ENCODE measurements at places on chromosomes 12 and 14. TPM values are rescaled to one million over a fixed set of nuclear protein-coding genes. Genes with fewer than 3 reads are reported as not detected.

The GABARAPL1 gene
- total RNA-seq: 96.1 TPM

The BIN2 gene
- total RNA-seq: 1.4 TPM

DNA sequence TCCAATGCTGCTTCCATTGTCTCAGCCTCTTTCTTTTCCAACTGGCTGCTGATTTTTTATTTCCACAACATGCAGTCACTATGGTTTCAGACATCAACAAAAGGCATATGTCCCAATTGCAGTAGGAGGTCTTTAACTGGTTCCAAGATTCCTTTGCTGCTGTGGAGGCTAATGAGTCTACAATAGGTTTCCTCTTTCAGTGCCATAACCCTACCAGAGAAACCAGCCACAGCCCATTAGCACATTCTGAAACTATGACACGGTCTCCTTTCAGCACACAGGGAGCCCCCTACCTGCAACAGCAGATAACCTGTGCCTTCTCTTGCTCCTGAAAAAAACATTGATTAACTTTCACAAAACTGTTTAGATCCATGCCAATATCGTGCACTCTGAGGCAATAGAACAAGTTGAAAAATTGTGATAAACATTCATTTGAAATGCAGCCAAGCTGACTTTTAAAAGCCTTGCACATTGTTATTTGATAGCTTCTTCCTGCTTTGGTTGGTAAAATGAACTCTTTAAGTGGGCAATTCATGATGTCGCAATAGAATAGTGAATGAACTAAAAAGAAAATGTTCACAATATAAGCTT is 32.4 kb downstream of the PLEKHG7 start:
- H3K36me3 ChIP-seq: no peaks in the 10 kb centered on the region
- no peaks in the 10 kb centered on the region for H3K27me3 ChIP-seq
- no peak overlapping the region for H3K4me3 ChIP-seq
- H3K4me1 ChIP-seq: peaks cover 2% of the 10 kb centered on the region
- DNase-seq: no peak

DNA sequence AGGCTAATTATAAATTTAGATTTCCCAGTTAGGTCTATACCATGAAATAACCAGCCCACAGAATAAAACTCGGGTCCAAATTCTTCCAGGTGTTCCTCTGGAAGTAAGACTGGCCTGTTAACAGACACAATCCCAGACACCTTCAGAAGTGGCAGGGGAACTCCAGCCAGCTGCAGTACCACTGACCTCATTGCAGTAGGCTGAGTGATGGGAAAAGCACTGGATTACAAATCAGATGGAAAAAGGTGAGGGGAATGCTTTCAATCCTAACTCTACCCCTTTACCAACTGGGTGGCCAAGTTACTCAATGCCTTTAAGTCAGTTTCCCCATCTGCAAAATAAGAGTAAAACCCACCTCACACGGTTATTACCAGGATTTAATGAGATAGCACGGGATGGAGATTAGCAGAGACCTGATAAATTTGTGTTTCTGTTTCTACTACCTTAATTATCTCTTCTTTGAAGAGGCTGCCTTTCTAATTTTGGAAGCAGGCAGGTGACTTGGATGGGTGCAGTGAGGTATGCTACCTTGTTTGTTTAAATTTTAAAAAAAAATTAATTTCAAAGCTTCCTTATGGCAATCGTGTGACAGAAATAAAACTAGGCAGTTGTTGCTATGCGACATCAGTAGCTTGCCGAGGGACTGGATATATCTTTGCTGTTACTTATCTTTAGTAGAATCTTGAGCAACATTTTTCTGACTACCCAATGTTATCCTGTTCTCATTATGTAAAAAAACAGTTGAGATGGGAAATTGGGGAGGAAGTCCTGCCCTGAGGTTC is 167.3 kb upstream of the GRIN2B start:
- no peak overlapping the region for H3K27ac ChIP-seq
- no peaks in the 10 kb centered on the region for H3K4me1 ChIP-seq
- no peaks in the 10 kb centered on the region for H3K27me3 ChIP-seq
- no peaks in the 10 kb centered on the region for H3K36me3 ChIP-seq
- H3K4me3 ChIP-seq: no peak overlapping the region

- H3K4me1 ChIP-seq: no peaks in the 10 kb centered on the region
- H3K36me3 ChIP-seq: no peaks in the 10 kb centered on the region
- H3K27ac ChIP-seq: no peak overlapping the region
- H3K27me3 ChIP-seq: no peaks in the 10 kb centered on the region
These were observed 911.7 kb upstream of the TMEM132C start for GRCh38 chr12:127355061-127355841.

DNA sequence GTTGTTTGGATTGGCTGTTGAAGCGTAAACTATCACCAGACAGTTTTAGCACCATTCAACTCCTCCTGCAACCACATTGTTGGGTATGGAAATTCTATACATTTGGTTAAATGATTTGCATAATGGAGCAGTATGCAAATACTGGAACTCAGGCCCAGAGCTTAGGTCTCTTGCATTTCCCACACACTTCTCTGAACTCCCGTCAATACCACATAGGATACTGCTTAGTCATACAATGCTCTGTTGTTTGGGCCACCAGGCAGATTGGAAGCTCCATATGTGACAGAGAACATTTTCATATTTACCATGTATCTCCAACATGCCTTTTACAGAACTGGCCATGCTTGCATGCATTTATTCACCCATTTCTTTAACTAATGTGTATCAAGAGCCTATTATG is 78.0 kb downstream of the IFNG start:
- H3K36me3 ChIP-seq: no peaks in the 10 kb centered on the region
- no peaks in the 10 kb centered on the region for H3K4me1 ChIP-seq
- no peaks in the 10 kb centered on the region for H3K27me3 ChIP-seq
- no peak overlapping the region for H3K27ac ChIP-seq
